ENCODE measurements at places on chromosomes 12 and 14. TPM values are rescaled to one million over a fixed set of nuclear protein-coding genes. Genes with fewer than 3 reads are reported as not detected.

Gene ITGB7
- not detected for total RNA-seq

Gene MYF5
- total RNA-seq, result 957 TPM

Gene GPR132
- not detected for total RNA-seq

Gene NYNRIN
- 0.06 TPM for total RNA-seq

Gene CD163
- not detected for total RNA-seq
